Activated effector memory CD4-positive, alpha-beta T cell treated with Interleukin-2 at 50 U/mL for 16 hours (primary cell): ENCODE measurements at places on chromosomes 12 and 14.

DNA sequence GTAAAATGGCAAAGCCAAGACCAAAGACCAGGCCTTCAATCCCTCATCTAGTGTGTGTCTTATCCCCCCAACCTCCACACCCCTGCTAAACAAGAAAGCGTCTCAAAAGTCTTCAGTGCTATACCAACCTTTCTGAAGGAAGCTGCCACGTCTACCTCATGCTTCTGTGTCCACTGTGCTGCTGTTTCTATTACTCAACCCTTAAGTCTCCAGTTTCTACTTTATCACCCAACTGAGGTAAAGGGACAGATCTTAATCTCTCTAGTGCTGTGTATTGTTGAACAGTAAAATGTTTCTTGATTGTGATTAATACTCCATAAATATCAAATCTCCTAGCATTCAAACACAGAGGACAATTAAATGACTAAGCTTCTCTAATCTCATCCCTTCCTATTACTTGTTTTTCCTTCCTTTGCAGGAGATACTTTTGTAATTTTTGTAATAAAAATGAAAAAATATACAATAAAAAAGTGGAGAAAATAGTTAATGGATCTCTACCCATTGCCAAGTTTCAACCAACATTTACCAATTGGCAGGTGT lies 23.3 kb downstream of the BTBD7 start:
- no peak for DNase-seq

DNA sequence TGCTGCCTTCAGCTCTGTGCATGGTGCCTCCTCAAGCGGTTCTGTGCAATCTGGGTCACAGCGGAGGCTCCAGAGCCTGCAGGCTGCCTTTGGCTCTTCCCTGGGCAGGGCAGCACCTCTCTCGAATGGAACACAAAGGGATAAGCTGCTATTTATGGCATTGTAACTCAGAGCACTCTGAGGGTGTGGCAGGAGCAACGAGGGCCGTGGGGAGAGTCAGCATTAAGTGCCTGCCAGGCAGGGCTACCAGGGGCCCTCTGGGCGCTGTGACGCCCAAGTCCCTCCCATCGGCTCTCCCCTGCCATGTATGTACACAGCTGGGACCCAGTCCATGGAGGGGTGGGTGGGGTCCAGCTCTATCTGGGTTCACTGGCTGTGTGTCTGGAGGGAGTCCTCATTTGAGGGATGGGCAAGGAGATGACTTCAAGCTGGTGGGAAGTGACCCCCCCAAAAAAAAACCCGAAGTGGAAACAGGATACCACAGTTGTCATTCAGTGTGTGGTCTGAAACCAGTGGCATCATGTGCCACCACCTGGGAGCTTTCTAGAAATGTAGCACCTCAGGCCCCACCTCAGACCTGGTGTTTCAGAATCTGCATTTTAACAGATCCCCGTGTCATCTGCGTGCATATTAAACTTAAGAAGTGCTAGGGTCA lies 44.0 kb upstream of the OAS1 start:
- DNase-seq = no peak

DNA sequence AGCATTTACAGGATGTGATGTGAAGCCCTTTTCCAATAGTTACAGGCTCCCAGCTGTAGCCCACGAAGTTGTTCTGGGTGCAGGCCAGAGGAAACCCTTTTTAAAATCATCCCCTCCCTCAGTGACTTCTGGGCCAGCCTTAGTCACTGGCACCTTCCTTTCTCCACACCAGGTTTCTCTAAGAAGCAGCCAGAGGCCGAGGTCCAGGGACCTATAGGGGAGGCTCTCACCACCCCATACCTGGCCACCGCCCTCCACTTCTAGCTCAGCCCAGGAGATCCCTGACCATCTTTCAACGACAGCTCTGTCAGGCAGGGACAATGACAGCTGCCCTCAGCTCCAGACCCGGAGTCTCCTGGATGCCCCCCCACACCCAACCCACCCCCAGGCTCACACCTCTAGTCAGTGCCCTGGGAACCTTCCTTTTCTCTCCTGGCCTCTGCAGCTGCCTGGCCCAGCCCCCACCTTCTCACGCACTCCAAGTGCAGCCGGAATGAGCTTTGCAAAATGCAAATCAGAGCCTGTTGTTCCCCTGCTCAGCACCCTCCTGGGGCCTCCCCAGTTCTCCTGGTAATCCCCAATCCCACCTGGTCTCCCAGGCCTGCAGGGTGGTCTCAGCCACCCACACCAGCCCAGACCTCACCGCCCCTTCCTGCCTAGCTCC lies 46.7 kb downstream of the TESC start:
- no peak for DNase-seq

DNA sequence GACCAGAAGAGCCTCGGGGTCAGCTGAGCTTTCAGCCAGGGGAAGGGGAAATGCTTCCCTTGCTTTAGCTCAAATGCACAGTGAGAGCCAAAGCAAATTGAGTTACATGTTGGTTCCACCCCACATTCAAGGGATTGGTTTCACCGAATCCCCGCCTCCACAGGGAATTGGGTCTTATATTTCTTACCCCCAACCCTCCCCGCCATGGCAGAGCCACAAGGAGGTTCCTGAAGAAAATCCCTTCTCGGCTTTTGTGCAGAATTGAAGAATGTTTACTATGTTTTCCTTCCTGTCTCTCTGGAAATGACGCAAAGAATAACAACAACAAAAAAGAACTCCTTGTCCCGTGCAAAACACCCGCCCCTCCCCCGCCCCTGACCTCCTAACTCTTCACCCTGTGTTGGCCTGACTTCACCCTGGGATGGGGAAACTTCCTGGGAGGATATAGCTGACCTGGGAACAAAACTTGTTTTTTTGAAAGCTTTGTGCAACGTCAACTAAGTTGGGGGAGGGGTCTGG lies 21.9 kb upstream of the CIPC start:
- DNase-seq = no peak

DNA sequence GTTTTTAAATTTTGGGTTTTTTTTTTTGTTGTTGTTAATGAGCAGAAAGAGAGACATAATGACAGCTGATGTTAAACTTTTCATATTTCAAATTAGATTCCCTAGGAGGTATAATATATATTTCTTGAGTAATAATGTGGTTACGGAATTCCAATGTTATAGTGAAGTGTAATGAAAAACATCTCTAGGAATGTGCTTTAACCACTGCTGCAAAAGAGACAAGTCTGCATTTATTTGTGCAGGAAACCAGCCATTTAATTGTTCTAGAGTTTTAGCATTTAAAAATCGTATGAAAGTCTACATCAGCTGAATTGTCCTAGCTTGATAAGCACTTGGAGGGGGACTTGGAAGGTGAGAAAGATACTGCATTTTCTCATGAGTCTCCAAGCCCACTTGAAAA lies 14.3 kb downstream of the SERPINA10 start:
- no peak for DNase-seq

- DNase-seq = no peak
These were observed 304.5 kb downstream of the RAD51B start for GRCh38 chr14:68124050-68124449.

DNA sequence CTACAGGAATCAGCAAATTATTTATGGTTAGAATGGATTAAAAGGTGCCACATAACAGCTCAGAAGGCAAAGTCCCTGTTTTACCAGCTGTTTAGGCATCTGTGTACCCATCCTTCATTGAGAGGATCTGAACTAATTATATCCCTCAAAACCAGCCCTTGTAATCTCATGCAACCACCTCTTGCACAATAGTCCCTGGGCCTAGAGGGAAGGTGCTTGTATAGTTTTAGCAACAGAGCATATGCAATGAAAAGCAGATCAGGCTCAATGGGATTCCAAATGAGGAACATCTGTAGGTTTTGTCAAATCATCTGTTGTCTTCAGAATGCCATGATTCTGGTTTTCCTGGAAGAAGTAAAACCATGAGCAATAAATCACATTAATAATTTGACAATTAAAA lies 26.0 kb upstream of the GLIPR1L2 start:
- DNase-seq = no peak

- no peak for DNase-seq
These were observed 284.3 kb upstream of the SYT1 start for GRCh38 chr12:78580296-78580695.

GRCh38 chr14:89252887-89253532 lies 164.0 kb downstream of the FOXN3 start:
- DNase-seq = no peak

DNA sequence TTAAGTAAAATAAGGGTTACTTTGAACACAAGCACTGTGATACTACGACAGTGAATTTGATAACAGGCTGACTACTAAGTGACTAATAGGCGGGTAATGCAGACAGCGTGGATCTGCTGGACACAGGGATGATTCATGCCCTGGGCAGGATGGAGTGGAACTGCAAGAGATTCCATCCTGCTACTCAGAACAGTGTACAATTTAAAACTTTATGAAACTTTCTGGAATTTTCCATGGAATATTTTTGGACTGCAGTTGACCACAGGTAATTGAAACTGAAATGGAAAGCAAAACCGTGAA lies 46.0 kb downstream of the YEATS4 start:
- DNase-seq = no peak

DNA sequence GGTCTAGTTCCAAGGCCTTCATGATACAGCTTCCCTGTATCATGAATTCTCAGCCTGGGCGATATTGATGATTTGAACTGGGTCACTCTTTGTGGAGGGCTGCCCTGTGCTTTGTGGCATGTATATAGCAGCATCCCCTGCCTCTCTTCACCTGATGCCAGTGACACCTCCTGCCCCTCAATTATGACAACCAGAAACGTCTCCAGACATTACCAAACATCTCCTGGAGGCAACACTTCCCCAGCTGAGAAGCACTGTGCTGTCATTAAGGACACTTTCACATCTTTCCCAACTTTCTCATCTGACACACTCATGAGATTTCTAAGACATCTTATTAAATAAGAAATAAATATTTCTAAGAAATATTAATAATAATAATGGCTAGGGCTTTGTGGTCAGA lies 315.3 kb downstream of the BCL11B start:
- DNase-seq = no peak

DNA sequence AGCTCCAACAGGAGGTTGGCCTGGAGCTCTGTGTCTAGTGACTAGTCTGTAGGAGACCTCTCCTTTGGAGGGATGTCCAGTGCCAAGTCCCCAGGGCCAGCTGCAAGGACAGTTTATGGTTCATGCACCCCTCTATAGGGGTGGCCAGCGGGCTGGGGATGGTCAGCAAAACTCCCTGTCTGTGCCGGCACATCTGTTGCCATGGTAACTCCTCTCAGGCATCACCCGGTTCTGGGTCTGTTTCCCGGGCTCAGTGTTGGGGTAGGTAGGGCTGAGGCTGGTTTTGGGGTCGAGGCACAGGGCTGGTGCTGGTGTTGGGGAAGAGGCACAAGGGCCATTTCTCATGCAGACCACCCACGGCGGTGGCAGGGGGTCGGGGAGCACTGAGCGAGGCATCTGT lies 196.8 kb downstream of the RBM19 start:
- no peak for DNase-seq

DNA sequence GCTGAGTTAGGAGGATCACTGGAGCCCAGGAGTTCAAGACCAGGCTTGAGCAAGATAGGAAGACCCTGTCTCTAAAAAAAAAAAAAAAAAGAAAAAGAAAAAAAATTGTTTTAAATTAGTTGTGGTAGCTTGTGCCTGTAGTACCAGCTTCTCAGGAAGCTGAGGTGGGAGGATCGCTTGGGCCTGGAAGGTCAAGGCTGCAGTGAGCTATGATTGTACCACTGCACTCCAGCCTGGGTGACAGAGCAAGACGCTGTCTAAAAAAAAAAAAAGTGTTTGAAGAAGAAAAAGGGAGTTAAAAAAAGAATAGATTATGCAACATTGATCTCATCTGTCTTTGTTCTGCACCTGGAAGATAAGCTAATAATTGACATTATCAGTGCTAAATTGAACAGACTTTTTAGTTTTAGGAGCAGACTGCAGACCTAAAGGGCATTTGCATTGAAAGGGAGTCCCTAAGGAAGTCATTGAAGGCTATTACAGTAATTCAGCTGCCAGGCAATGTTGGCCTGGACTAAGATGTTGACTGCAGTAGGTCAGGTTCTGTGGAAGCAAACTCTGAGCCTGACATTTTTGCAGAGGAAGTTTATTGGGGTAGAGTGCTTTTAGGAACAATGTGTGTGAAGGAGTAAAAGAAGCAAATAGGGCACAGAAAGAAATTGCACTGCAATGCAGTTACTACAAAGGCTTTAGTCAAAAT lies 215.8 kb downstream of the PCNX1 start:
- DNase-seq = no peak

DNA sequence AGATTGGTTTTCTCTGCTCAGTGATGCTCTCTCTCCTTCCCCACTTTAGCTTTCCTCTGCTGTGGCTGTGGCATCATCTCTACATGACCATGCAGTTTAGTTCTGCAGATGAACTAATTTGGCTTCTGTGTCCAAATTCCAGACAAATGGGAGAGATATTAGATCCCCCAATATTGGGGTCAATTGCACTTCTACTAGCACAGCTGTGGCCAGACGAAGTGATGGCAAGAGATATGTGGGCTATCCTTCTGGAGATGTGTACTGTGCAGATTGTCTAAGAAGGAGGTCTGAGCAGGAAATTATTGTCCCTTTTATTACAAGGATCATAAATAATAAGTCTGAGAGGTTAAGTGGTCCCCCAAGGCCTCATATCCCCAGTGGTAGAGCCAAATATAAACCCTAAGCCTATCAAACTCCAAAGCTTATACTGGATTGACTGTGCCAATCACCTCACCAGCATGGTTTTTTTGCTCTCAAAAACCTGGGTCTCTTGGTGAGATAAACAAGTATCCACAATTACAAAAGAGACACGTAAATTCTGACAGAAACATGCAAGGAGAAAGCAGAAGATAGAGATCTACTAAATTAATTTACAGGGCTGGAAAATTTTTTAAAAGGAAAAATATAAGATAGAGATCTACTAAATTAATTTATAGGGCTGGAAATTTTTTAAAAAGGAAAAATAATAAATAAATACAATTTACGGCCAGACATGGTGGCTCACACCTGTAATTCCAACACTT lies 29.1 kb upstream of the GCH1 start:
- no peak for DNase-seq

- DNase-seq = no peak
These were observed 459.2 kb downstream of the RAD51B start for GRCh38 chr14:68278576-68279436.

- no peak for DNase-seq
These were observed 80.0 kb downstream of the BORCS5 start for GRCh38 chr12:12436831-12437345.

DNA sequence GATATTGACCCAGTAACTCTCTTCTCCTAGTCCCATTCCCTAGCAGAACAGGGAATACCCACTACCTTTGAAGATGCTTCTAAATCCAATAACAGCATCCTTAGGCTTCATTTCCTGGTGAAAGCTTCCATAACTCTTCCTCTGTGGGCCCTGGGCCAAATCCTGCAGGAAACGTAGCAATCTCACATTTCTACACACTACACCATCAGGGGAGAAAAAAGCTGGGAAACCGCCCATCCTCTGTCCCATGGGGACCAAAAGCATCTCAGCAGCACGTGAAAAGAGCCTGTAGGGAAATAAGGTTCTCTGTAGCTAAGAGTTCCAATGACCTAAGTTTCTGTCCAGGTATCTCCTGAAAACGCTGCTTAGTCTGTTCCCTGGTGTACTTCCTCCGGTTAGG lies 340.2 kb downstream of the DPF3 start:
- no peak for DNase-seq

DNA sequence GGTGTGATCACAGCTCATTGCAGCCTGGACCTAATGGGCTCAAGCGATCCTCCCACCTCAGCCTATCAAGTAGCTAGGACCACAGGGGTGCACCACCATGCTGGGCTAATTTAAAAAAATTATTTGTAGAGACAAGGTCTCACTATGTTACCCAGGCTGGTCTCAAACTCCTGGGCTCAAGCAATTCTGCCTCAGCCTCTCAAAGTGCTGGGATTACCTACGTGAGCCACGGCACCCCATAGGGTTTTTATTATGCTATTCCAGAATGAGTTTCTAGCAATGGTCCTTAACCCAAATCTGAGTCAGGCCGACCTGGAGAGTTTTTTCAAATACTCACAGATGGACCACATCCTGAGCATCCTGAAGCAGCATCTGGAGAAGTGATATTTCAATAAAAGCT lies 159.8 kb downstream of the CPNE8 start:
- no peak for DNase-seq
